ENCODE measurements at places on chromosomes 4 and X. TPM values are rescaled to one million over a fixed set of nuclear protein-coding genes. Genes with fewer than 3 reads are reported as not detected.
A peak's percentile ranks its signal among the peaks of the same experiment; 100 is the strongest.

GRCh38 chr4:107164962-107165475, 128.9 kb upstream of the DKK2 start:
- no peak for DNase-seq

DNA sequence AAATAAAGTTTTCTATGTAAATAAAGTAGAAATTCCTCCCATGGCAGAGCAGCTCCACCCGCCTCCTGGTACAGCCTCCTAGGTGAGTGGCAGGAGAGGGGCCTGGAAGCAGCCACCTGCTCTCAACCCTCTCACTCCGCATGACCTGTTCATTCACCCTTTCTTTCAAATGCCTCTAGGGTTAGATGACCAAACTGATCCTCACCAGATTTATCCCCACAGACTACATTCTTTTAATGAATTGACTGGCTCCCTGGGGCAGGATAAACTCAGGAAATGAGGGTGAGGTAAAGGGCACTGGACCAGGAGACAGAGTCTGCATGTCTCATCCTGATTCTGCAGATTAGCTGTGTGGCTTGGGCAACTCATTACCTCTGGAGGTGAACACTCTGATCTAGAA, 32.6 kb upstream of the NKX6-1 start:
- DNase-seq: peak; percentile 96

Gene TRPC5OS
- total RNA-seq: not detected

DNA sequence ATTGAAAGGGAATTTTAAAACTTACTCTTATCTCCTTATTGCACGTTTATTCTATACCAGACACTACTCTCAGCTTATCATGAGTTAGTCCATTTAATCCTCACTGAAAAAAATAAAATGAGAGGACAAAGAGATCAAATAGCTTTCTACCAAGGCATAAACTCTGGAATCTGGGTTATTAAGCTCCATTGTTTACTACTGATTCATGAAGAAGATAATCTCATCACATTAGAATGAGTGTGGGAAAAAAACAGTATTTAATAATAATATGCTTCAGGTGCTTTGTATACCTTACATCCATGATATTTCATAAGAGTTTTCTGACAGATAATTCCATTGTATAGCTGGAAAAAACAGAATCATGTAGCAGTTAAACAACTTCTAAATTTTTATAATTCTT, 1092.6 kb downstream of the TECRL start:
- no peak for DNase-seq

- DNase-seq: no peak
Observed at GRCh38 chrX:131791608-131792355, 231.3 kb upstream of the STK26 start.

DNA sequence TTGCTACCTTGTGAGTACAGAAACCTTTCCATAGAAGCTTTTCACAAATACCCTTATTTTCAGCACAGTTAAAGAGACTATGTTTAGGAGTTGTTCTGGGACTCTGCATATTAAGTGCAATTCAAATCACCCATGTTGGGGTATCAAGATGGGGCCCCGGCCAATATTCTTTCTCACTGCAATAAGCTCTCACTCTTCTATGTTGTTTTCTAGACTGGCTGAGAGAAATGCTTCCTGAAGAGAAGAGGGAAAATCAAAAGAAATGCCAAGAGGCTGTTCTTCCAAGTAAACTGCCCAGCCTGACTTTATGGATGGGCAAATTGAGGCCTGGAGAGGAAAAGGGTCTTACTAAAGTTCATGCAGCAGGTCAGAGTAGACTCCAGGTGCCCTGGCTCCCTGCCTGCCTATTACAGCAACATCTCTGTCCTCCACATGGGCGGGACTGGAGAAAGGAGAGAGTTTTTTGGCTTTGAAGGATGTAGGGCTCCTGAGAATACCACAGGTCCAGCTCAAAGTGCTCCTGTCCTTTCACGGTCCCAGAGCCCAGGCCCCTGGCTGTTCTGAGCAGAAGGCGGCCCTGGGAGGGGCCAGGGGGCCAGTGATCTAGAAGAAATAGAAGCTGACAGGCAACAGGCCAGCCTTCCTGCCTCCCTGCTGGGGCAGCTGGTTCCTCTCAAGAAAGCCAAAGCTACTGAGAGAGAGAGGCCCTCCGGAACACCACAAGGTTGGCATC, 745 bp upstream of the IQSEC2 start:
- DNase-seq: no peak

- no peak for DNase-seq
Observed at GRCh38 chr4:173138624-173139023, 30.0 kb upstream of the GALNT7 start.

DNA sequence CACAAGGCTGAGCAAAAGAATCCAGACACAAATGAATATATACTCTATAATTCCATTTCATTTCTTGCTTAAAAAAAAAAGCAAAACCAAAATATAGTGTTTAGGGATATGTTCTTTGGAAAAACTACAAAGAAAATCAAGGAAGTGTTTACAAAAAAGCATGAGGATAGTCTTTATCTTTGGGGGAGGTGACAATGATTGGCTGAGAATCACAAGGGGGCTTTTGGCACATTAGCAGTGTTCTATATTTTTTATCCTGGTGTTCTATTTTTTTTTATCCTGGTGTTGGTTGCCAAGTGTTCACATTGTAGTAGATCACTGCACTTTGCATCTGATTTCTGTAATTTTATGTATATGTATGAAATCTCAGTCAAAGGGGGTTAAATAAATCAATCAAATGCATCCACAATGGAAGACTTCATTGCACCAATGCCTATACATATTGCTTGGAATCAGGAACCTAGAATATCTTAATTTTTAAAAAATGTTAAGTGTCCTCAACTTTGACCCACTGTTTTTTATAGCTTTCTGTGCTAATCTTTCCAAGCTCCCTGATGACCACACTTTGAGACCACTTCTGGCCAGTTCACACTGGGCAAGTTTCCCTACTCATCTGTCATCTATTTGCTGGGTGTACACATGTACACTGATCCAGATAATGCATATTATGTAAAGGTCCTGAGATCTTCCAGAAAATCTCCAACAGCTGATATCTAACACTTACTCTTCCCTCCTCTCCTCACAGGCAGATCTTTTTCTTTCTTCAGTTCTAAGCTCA, 3.7 kb downstream of the TBC1D9 start:
- no peak for DNase-seq

DNA sequence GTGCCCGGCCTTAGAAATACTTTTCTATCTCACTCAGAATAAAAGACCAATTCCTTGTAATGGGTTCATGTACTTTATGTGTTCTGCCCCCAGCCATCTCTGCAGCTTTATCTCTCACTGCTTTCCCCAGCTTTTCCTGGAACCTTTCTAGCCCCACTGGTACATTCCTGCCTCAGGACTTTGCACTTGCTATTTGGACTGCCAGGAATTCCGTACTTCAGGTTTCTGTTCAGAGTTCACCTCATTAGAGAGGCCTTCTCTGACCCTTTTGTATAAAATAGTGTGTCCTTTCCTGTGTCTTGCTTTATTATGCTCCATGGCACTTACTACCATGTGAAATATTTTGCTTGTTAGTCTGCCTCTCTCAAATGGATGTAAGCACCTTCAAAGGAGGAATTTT, 112.5 kb downstream of the PDLIM5 start:
- DNase-seq: no peak

GRCh38 chr4:99893839-99894160, 427 bp downstream of the LAMTOR3 start:
- no peak for DNase-seq

- no peak for DNase-seq
Observed at GRCh38 chr4:107682306-107682705, 37.7 kb downstream of the PAPSS1 start.

Gene CXCR3
- not detected for total RNA-seq

- peak; percentile 40 for DNase-seq
Observed at GRCh38 chr4:16225167-16225862, 956 bp downstream of the TAPT1 start.

GRCh38 chrX:14616836-14617235, 87.5 kb downstream of the GLRA2 start:
- no peak for DNase-seq

- no peak for DNase-seq
Observed at GRCh38 chr4:145618210-145618931, 814 bp upstream of the MMAA start.

GRCh38 chr4:78787392-78788006, 11.3 kb downstream of the BMP2K start:
- no peak for DNase-seq

All from Caki2 (cell line).